ENCODE measurements at places on chromosomes 3 and 15.

GRCh38 chr3:157429708-157430107, 6.9 kb upstream of the PTX3 start:
- DNase-seq, result no peak

- peak; percentile 10 for DNase-seq
Observed at GRCh38 chr3:134640872-134641470, 9.9 kb downstream of the KY start.

DNA sequence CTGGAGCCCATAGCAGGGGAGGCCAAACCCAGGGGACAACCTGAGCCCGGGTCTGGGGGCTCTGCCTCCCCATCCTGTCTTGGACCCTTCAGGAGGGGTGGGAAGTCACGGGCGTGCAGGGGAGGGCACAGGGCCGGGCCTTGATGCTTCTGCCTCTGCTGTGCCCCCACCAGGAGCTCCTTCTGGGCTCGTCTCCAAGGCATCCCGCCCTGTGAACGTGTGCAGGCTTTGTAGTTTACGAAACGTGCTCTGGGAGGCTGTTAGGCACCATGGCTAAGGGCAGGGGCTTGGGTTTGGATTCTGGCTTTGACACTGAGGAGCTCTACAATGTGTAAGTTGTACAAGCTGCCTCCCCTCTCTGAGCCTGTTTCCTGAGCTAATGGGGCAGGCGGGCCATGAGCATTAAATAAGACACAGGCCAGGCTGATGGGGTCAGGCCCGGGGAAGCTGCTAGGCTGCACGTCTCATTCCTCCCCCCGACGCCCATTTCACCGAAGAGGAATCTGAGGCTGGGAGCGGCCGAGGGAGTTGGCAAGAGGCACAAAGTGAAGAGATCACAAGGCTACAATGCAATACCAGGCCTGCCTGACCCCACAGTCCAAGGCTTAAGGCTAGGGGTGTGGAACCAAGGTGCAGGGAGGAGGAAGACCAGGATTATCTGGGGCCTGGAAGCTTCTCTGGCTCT, 19.6 kb downstream of the PLXND1 start:
- no peak for DNase-seq

GRCh38 chr3:69725994-69726571, 13.2 kb upstream of the MITF start:
- DNase-seq, result no peak

- no peak for DNase-seq
Observed at GRCh38 chr3:45555666-45556065, 38.9 kb upstream of the LIMD1 start.

GRCh38 chr3:49017971-49018706, at the start of gene DALRD3:
Gene DALRD3 (minus strand): TSS chr3:49018580. CDS start chr3:49018564, 16 bp downstream.
- DNase-seq, result peak; percentile 78

DNA sequence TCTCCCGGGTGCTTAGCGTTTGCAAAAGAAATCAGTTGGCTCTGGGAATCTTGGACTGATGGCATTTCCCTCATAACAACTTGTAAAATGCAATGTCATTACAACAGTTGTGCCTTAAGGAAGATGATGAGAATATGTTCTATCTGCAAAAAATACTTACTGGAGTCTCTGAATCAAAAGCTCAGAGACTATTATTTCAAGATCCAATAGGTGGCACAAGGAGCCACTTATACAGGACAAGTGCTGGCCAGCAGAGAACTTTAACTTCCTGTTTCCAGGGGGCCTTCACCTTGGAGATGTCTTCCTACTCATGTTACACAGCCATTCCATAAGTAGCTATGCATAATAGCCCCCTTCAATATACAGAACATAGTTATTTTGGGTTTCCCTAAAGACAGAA, 8.9 kb upstream of the RPS27L start:
- no peak for DNase-seq

- DNase-seq, result no peak
Observed at GRCh38 chr3:134352031-134352671, 22.1 kb downstream of the AMOTL2 start.

DNA sequence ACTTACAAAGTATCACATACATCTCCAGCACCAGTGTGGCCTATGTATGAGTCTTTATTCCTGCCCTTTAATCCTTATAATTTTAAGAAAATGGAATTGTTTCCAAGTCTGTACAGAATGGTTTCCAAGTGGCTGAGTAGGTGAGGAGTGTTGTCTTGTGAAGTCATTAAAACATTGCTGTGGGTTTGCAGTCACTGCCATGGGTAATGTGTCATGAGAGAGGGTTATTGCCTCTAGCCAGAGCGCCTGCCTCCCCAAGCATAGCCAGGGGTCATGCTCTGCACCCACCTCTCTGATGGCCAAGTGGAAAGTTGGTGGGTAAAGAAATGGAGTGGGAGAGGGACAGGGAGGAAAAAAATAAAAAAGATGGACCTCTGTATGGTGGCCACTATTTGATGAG, 25.3 kb downstream of the TRAK1 start:
- no peak for DNase-seq

GRCh38 chr3:188034989-188035388, 119.0 kb upstream of the LPP start:
- DNase-seq, result no peak

GRCh38 chr3:177197727-177198460, 612 bp upstream of the TBL1XR1 start:
- DNase-seq, result peak; percentile 50

- no peak for DNase-seq
Observed at GRCh38 chr3:178146406-178146831, 389.8 kb upstream of the KCNMB2 start.

Measured in midbrain (tissue), 1 donor.